Bronchus fibroblast of lung (primary cell): ENCODE measurements at places on chromosomes 12 and 14. TPM values are rescaled to one million over a fixed set of nuclear protein-coding genes. Genes with fewer than 3 reads are reported as not detected.

Gene CEBPE
- not detected in 2 replicates for total RNA-seq

Gene NPAS3
- under 0.01 and 0.34 TPM in 2 replicates for total RNA-seq

Gene ESR2
- not detected in 2 replicates for total RNA-seq

Gene NACA
- 1,369 and 1,498 TPM in 2 replicates for total RNA-seq

Gene BTBD6
- total RNA-seq = 56.2 and 63.7 TPM in 2 replicates

Gene NT5DC3
- total RNA-seq = 5.2 and 5.5 TPM in 2 replicates

Gene LMO3
- not detected in 2 replicates for total RNA-seq

Gene LHX5
- total RNA-seq = not detected in 2 replicates

Gene SLC7A7
- total RNA-seq = 1.3 and 1.5 TPM in 2 replicates

Gene SAMD4A
- total RNA-seq = 12.4 and 14.4 TPM in 2 replicates

Gene ASCL1
- total RNA-seq = not detected in 2 replicates

Gene TAS2R7
- total RNA-seq = not detected in 2 replicates

Gene GALNT9
- total RNA-seq = 0.67 TPM in 1 of 2 replicates, not detected in the other

Gene ATL1
- total RNA-seq = 3.7 and 4.3 TPM in 2 replicates

Gene CIROP
- total RNA-seq = 0.34 and 0.45 TPM in 2 replicates

Gene PPHLN1
- 53.2 and 72.5 TPM in 2 replicates for total RNA-seq

Gene KRT74
- not detected in 2 replicates for total RNA-seq

Gene A2M
- total RNA-seq = 4.4 and 5.6 TPM in 2 replicates

Gene DGLUCY
- 20.3 and 21.6 TPM in 2 replicates for total RNA-seq

Gene KRT78
- total RNA-seq = not detected in 2 replicates

Gene TAS2R19
- total RNA-seq = 0.30 TPM in 1 of 2 replicates, not detected in the other

Gene TMEM52B
- 1.6 and 2.5 TPM in 2 replicates for total RNA-seq

Gene CLEC14A
- 6.2 and 7.6 TPM in 2 replicates for total RNA-seq

Gene BATF
- total RNA-seq = not detected in 2 replicates

Gene JAG2
- 0.30 and 0.50 TPM in 2 replicates for total RNA-seq

Gene SYNDIG1L
- under 0.01 TPM in 1 of 2 replicates, not detected in the other for total RNA-seq

Gene DEGS2
- under 0.01 TPM in 1 of 2 replicates, not detected in the other for total RNA-seq

Gene HECTD1
- 46.8 and 62.5 TPM in 2 replicates for total RNA-seq

Gene GCN1
- 65.0 and 68.4 TPM in 2 replicates for total RNA-seq

Gene ULK1
- total RNA-seq = 5.8 and 6.6 TPM in 2 replicates

Gene STYK1
- total RNA-seq = under 0.01 TPM in 1 of 2 replicates, not detected in the other

Gene RAB15
- total RNA-seq = 1.6 and 2.2 TPM in 2 replicates

Gene GLT8D2
- 20.3 and 25.9 TPM in 2 replicates for total RNA-seq

Gene RASSF9
- total RNA-seq = under 0.01 TPM in 2 replicates

Gene RTL1
- not detected in 2 replicates for total RNA-seq

Gene GPRC5D
- not detected in 2 replicates for total RNA-seq

Gene ZDHHC22
- total RNA-seq = not detected in 2 replicates

Gene SERPINA1
- total RNA-seq = 0.17 and 0.74 TPM in 2 replicates

Gene ADAM21
- total RNA-seq = under 0.01 and 0.59 TPM in 2 replicates

Gene OSBPL8
- 41.3 and 44.2 TPM in 2 replicates for total RNA-seq

Gene NFYB
- 13.4 and 15.5 TPM in 2 replicates for total RNA-seq

Gene IL22
- total RNA-seq = not detected in 2 replicates

Gene LUM
- 100 and 103 TPM in 2 replicates for total RNA-seq

Gene SPTB
- not detected in 2 replicates for total RNA-seq

Gene GRIP1
- total RNA-seq = not detected in 2 replicates

Gene SIRT4
- 0.59 and 1.5 TPM in 2 replicates for total RNA-seq
